OCI-M1 (cell line): ENCODE measurements at places on chromosomes 1 and 21.

DNA sequence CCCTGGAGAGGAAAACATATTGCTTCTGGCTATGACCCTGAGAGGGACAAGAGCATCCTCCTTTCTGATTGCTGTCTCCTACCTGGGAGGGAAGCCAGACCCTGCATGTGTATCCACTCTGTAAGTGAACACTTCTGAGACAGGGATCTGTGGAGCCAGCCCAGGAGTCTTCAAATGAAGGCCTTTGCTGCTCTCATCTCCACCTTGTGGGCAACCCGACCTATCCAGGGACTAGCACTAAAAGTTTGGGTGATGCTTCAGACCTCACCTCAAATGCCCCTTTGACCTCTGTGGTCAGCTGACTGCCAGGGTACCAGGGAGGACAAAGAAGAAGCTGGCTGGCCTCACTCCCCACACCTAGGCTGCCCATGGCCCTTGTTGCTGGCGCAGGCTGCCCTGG is 64.7 kb downstream of the KCND3 start:
- no peak for DNase-seq

DNA sequence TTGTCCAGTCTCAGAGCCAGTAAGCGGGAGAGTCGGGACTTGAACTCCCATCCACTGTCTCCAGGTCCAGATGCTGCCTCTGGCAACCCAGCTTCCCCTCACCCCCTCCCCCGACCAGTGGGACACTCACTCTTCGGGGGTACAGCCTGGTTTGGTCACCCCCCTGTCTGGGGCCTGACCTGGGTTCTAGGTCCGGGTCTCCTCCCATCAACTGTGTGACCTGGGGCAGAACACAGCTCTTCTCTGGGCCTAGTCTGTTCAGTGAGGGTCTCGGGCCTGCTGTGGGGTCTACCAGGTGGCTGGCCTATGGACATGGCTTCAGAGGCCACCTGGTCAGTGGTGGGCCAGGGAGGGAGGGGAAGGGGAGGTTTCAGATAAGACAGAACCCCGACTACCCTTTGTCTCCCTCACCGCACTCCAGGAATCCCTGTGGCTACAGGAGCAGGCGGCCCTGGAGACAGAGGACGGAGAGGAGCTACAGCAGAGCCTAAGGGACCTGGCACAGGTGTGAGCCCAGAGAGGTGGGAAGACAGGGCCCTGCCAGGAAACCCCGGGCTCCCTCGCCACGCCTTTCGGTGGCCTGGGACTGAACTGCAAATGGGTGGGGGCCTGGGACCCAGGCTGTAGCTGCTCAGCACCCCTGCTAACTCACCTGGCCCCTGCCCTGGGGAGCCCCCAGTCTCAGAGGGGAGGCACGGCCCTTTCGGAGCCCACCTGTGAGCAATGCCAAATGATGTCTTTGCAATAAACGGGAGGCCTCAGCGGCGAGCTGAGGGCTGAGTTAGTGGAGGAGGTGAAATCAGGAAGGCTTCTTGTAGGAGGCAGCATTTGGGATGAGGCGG is 4.1 kb upstream of the NBPF3 start:
- DNase-seq, result no peak

DNA sequence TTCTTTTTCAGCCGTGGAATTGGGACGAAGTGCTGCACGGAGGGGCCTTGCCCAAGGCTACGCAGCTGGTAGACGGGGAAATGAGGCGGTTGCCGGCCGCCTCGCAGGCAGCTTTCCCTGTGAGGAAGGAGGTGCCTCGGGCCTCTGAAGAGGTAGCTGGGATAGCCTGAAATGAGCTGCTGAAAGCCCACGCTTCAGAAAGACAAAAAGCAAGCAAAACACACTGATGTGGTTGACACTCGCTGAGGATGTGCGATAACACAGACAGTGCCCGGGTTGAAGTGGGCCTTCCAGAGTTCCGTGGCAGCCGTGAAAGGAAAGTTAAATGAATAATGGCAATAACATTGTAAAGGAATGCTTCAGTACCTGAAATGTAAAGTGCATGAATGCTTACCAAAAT is 47.2 kb downstream of the S1PR1 start:
- DNase-seq, result no peak

GRCh38 chr1:91511386-91511785 is 10.7 kb downstream of the CDC7 start:
- peak; percentile 67 for DNase-seq

DNA sequence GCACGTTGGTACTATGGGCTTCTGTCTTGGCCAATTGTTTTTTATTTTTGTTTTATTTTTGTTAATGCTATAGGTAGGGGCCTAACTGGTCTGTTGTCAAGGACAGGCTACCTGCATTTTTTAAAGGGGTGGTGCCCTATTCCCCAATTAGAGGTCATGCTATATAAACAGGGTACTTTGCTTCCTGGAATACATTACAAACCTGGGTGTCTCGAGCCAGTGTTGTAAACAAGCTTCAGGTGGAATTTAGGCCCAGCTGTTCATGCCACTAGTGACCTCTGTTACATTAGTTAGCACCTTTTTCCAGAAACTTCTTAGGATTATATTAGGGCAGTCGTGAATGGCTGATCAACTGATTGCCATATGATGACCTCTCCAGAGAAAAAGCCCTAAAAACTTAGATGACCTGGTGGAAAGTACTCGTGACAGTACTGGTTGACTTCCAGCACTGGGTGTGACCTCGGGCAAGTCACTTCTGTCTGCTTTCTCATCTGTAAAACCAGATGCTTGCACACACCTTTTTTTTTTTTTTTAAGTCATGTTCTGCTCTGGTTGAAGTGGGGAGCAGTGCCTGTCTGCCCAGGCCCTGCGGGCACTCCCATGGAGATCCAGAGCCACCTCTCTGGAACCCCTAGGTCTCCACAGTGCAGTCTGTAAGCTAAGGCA is 46.5 kb downstream of the ELK4 start:
- no peak for DNase-seq

DNA sequence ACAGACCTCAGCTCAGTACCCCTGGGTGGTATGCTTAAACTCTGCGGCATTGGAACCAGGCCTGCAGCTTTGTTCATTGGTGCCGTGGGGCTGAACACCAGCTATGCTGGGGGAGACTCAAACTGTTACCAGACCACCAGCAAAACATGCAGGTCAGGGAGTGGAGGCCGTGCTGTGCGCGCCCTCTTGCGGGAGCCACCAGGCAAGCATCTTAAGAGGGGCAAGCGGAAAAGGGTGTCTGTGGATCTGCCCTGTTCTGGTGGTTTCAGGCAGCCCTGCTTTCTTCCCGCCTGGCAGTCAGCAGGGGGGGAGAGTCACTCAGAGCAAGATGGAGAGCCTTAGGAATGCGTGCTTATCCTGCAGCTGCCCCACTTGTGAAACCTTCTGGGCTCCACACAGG is 276.9 kb upstream of the ZRANB2 start:
- no peak for DNase-seq

- DNase-seq, result no peak
Observed at GRCh38 chr21:38751379-38752050, 54.2 kb upstream of the ETS2 start.

DNA sequence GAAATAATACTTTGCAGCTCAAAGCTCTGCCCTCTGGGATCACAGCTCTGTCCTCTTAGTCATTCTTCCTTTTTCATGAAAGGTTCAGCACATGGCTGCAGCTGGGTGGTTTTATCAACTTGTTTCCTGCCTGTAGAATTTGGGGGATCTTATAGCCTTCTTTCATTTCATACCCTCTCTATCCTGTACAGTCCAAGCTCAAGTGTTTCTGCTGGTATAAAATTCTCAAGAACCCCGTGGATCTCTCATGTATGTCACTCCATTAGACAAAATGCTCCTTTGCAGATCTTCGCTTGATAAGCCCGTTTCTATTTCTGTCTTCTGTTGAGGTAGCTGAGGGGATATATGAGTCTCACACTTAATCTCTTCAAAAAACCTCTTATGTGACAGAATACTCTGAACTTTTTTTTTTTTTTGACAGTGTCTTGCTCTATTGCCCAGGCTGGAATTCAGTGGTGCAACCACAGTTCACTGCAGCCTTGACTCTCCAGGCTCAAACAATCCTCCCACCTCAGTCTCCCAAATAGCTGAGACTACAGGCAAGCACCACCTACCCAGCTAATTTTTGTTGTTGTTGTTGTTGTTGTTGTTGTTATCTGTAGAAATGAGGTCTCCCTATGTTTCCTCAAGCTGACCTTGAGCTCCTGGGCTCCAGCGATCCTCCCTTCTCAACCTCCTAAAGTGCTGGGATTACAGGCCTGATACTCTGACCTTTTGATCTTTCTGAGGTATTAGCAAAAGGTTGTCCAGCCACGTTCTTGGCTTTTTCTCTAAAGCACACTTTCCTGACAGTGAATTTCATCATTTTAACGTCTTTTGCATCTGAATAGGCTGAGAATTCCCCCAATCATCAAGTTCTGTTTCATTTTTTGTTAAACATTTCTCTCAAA is 24.6 kb upstream of the COL9A2 start:
- peak; percentile 28 for DNase-seq

DNA sequence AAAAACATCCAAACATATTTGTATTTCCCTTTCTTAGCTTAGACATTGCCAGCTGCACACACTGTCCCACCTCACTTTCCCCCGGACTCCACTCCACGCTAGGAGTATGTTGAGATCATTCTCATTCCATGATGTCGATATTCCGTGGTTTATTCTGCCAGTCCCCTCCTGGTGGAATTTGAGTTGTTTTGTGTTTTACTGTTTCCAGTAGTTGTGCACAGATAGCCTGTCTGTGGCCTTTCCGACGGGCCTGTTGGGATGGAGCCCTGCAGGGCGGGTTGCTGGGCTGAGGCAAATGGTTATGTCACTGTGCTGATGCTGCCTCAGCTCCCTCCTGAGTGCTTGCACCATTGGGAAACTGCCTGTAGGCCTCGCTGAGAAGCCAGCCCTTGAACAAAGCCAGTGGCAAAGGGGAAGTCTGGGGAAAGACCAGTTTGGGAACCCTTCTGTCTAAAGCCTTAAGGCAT is 12.8 kb downstream of the TRAPPC10 start:
- DNase-seq, result peak; percentile 82

DNA sequence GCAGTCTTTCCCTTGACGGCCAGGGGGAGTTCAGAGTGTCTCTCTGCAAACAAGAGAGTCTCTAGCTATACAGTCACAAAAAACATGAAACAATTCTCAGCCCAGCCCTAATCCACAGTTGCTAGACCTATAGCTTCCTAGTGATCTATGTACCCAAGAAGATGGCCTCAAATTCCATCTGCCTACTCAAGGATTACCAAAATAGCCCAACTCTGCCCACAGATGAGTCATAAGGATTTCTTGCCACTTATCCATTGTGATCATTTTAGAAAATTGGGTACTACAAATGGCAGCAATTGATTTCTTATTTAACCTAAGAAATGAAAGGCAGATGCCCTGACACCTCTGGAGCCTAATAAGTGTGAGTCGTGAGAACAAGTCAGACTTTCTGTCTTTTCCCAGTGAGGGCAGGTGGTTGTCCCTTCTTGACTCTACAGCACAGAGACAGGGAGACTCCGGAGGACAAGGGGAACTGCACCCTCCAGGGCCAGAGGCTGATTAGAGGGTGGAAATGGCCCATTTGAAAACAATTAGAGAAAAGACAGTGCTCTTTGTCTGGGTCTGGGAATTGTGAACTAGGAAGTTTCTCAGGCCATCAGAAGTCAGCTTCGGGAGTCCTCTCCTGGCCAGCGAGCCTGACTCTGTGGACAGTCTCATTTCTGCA is 65.4 kb downstream of the ABCA4 start:
- no peak for DNase-seq

GRCh38 chr21:45971616-45972352 is 9.8 kb upstream of the COL6A1 start:
- no peak for DNase-seq

- no peak for DNase-seq
Observed at GRCh38 chr1:30029677-30030076, 693.7 kb downstream of the MATN1 start.

DNA sequence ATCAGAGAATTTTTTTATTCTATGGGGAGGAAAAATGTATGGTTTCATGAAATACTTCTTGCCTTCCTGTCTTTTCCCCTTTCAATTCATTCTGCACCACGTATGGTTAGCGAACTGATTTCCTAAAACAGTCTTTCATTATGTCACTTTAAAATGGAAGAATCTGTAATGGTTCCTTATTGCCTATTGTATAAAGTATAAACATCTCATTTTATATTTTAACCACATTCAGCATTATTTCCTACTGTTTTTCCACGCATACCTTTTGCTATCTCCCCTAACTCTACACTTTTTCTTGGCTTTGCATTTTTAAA is 232.3 kb upstream of the B3GALT2 start:
- no peak for DNase-seq

- no peak for DNase-seq
Observed at GRCh38 chr1:119587341-119587740, 60.7 kb downstream of the ZNF697 start.

DNA sequence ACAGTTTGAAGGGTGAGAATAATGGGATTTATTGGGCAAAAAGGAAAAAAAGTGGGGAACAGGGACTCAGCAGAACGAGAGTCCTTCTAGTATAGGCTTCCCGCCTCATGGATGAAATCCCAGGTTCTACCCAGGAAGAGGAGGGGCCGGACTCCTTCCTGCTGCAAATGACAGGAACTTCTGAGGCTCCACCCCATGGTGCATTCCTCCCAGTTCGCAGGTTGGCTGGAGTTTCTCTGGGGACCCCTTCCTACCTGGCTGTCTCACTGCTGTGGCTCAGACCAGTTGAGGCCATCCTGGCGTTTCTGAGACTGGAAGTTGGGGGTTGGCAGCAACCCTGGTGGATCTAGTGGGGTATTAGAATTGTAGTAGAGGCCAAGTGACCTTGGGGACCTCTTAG is 27.5 kb downstream of the CNIH3 start:
- no peak for DNase-seq

DNA sequence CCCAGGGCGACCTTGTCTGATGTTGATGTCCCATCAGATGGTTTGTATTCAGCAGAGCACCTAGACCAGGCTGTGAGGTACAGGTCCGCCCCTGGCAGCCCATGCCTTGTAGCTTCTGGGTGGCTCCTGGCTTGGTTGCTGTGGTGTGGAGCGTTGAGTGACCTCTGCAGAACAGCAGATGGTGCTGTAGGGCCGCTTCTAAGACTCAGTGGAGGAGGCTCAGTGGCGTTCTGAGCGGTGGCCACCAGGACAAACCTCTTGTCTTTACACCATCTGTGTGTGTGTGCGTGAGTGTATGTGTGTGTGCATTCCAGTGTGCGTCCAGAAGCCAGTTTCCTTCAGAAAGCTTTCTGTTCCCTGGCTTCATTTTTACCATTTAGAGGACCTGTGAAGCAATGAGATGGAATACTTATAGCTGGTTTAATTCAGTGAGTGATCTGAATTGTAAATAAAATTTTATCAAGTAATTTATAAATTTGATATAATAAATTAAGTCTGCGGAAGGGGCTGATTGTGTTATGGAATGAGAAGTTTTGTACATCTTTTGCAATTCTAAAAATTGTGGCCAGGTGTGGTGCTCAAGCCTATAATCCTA is 66.1 kb downstream of the ADARB1 start:
- peak; percentile 95 for DNase-seq

- peak; percentile 62 for DNase-seq
Observed at GRCh38 chr21:29376556-29376955, 77.8 kb downstream of the BACH1 start.
